ENCODE measurements at places on chromosomes 12 and 14.

DNA sequence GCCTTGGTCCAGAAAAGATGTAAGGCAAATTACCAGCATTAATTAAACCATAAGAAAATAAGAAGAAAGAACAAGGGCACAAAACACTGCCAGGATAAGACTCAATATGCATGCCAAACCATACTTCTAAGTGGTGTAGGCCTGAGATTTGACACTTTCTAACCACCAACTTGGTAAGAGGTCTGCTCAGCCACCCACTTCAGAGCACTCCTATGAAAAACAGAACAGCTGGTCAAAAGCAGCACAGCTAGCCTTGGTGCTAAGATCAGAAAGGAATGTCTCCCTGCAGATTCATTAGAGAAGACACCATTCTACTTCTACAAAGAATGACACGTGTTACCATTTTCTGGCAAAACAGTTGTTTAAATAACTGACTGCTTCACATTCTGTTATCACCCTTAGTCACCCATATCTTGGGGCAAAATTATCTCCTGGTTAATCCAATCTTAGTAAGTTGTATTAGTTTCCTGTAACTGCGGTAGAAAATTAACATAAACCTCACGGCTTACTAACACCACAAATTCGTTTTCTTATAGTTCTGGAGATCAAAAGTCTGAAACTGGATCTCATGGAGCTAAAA, 13.2 kb downstream of the RPS6KA5 start:
- DNase-seq, result no peak

- DNase-seq, result peak; percentile 80
Measured at GRCh38 chr14:33323979-33324378, 385.3 kb downstream of the NPAS3 start.

DNA sequence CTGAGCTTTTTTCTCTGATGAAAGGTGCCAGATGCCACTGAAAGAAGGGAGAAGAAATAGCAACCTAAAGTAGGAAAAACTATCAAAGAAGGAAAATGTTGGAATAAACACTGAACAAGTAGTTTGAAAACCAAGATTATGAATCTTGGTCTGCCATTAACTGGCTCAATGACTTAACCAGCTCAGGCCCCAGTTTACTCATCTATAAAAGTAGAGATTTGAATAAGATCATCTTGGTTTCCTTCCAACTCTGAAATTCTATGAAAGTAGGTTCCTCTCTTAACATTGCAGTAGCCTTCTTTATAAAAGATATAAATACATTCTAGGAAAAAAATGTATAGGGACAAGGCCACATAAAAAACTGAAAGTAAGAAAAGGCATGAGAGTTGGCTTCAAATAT, 16.1 kb upstream of the CCND2 start:
- DNase-seq, result no peak

- peak; percentile 83 for DNase-seq
Measured at GRCh38 chr14:59785629-59786028, 84.9 kb downstream of the RTN1 start.

- peak; percentile 33 for DNase-seq
Measured at GRCh38 chr12:76085520-76085868, 1.0 kb upstream of the NAP1L1 start.

GRCh38 chr12:4051596-4051995, 178.4 kb upstream of the PARP11 start:
- no peak for DNase-seq

- DNase-seq, result no peak
Measured at GRCh38 chr14:71141701-71142374, 234.6 kb downstream of the PCNX1 start.

- DNase-seq, result no peak
Measured at GRCh38 chr12:88381466-88381865, 198.8 kb downstream of the KITLG start.

DNA sequence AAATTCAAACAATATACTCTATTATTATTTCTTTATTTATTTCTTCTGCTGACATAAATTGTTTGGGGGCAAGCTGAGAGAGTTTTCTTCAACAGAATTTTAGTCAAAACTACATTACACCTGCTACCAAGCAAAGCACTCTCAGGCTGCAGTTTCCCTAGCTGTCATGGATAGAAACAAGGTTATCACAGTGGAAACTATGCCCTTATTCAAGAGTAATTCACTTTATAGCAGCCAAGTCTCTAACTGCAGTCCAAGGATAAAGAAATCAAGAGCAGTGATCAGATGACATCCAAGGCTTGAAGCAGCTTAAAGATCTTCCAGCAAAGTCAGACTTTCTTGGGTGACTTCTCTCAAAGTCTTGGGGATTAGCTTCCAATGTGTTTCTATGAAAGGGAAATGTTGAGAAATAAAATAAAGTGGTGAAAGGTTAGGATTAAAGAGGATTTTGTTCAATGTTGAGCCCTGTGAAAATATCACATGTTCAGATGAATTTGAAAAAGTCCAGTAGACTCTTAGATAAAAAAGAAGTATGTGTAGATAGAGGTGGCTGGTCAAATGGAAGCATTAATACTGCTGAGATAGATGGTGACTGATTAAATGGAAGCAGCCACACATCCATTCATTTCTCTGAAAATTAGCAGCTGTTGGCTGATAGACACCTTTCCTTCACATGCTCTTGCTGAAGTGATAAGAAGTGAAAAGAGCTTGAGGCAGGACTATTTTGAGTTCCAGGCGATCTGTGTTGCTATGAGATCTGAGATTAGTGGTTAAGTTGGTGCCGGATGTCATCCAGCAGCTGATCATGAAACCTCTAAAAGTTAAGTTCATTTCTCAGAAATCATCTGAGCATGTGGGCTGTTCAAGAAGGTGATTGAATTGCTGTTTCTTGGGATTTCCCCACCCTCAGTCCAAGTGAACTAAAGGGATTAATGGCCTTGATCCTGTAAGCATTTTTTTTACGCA, 257.8 kb upstream of the BTG1 start:
- DNase-seq, result peak; percentile 59

GRCh38 chr14:104393898-104394381, 185.6 kb upstream of the C14orf180 start:
- DNase-seq, result no peak

Measured in NCI-H82 (cell line).